ENCODE measurements at places on chromosomes 6 and 20.

DNA sequence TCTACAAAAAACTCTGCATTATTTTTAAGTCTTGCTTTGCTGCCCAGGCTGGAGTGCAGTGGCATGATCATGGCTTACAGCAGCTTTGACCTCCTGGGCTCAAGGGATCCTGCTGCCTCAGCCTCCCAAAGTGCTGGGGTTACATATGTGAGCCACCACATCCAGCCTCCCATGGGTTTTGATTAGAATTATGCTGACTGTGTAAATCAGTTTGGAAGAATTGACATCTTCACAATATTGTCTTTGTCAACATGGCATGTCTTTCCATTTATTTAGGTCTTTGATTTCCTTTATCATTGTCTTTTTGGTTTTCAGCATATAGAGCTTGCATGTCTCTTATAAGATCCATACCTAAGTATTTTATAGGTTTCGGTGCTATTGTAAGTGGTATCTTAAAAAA is 13.2 kb upstream of the APCDD1L start:
- no peak for DNase-seq

- no peak for DNase-seq
Measured at GRCh38 chr20:17641520-17641964, 40.5 kb downstream of the RRBP1 start.

DNA sequence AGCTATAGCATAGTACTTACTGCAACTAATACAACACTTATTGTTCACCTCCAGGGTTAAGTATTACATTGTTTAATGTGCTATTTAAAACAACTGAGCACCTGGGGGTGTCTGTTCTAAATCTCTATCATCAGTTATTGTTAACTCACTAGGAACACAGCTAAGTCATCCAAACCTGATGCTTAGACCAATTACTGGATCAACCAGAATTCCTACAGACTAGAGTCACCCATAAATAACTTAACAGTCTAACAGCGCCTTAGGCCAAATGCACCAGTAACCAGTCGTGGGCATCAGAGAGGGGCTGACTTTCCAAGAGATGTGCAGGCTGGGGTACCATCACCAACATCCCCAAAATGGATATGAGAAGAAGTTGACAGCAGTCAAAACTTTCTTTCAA is 110.7 kb downstream of the ADTRP start:
- DNase-seq, result no peak

- no peak for DNase-seq
Measured at GRCh38 chr6:75044846-75045245, 161.0 kb downstream of the COL12A1 start.

DNA sequence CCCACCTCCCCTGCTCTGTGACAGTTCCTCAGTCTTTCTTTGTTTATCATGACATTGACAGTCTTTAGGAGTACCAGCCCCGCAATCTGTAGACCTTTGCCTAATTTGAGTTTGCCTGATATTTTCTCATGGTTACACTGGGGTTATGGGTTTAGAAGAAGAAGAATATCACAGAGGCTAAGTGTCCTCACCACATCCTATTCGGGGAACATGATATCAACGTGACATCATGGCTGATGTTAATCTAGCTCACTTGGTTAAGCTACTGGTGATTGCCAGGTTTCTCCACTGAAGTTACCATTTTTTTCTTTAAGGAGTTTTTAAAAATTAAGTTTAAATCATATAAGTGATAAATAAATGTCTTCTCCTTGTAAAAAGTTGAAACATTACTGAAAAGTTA is 127.5 kb downstream of the CEP57L1 start:
- no peak for DNase-seq

DNA sequence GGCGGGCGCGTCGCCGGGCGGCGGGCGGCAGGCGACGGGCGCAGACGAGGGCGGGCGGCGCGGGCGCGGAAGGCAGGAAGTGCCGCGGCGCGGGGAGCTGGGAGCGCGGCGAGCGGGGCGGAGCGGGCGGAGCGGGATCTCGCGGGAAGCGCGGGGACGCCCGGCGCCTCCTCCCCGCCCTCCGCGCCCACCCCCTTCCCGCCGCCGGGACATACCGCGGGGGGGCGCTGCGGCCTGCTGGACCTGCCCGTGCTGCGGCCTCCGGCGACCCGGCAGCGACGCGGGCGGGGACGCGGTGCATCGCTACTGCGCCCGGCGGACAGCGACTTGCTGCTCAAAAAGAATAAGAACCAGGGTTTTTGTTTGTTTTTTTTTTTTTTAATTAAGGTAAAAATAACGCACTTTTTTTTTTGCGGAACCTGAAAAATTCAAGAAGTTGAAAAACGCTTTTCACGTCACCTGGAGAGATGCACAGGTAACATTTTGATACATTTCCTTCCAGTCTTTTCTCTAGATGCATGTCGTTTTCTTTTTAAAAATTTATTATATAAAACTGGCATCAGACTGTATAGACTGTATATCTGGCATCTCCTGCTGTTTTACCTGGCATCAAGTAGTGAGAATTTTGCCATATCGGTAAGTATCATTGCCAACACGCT is at the start of gene CENPB:
Gene CENPB (minus strand): TSS at position 76 of the 659 bp plus-strand sequence. CDS start 257 bp downstream, outside the sequence.
- peak; percentile 92 for DNase-seq

DNA sequence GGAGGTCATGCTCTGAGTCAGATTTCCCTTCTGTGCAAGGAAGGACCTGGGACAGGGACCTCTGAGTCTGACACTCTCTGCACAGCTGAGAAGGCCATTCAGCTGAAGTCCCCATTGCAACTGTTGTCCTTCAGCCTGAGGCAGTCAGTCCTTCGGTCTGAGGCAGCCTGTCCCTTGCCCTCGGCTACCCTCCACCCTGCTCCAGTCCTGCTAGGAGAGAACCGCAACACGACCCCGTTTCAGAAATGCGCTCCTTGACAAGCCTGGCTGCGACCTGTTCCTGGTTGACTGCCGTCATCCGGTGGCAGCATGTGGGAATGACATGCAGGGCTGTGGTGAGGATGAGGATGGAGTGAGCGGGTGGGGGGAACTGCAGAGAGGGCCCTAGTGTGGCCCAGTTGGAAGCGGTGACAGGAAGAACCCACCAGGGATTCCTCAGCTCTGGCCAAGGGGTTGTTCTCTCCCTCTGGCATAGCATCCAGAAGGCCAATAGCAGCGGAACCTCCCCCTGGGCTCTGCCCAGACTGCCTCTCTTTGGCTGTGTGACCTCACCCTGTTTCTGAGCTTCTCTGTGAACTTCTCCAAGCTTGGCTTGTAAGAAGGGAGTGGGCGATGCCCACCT is 40.3 kb upstream of the ANGPT4 start:
- DNase-seq, result peak; percentile 75

- DNase-seq, result no peak
Measured at GRCh38 chr6:93350774-93351173, 68.6 kb downstream of the EPHA7 start.

GRCh38 chr6:130276507-130276906 is 53.8 kb upstream of the SAMD3 start:
- no peak for DNase-seq

GRCh38 chr6:57137350-57137749 is 34.8 kb upstream of the BAG2 start:
- no peak for DNase-seq

DNA sequence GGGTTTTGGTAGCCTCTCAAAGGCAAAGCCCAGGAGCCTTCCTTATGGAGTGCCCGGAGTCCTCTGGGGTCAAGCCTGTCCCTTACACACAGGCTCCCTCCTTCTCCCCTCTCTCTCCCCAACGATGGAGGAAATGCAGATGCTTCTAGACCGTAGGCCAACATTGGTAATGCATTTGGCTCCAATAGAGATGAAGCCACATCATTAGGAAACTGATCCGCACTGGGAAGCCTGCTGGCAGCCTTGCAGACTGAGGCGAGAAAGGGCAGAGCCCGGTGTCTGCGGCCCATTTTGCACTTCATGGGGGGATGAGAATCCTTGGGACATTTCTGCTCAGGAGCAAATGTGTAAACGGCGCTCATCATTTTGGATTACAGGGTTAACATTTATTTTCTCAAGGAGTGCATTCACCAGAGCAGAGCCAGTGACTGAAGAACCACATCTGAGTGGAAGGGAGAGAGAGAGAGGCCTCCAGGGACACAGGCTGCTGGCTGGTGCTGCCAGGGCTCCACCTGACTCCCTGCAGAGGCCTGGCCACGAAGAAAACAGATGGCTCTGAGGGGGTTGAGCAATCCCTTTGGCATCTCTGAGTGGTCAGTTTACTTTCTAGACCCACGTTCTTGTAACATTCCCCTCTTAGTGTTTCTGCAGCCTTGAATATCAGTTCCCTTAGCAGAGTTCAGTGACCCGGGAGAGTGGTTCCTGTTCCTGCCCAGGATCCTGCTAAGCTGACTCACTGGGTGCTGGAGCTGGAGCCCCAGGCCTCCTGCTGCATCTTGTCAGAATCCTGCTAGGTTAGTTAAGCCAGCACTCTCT is 4.4 kb upstream of the CST3 start:
- no peak for DNase-seq

- DNase-seq, result no peak
Measured at GRCh38 chr20:12113468-12114371, 196.0 kb downstream of the BTBD3 start.

DNA sequence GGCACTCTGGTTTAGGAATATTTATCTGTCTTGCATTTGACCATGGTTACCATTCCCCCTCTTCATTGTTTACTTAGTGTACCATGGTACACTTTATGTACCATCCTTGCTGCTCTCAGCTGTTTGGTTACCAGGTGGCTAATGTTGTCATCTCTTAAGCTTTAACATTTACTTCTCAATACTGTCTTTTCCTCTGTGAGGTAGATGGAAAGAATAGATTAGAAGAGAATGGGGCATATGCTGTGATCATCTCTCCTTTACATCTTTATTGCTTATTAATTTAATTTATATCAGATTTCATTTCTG is 109.2 kb downstream of the NCOA3 start:
- DNase-seq, result no peak

GRCh38 chr6:75183099-75183541 is 22.7 kb downstream of the COL12A1 start:
- no peak for DNase-seq

- DNase-seq, result no peak
Measured at GRCh38 chr20:46062151-46062550, 27.6 kb downstream of the NCOA5 start.

GRCh38 chr6:45927421-45928320 is 88.0 kb downstream of the CLIC5 start:
- DNase-seq, result no peak
